ENCODE measurements at places on chromosomes 4 and X. TPM values are rescaled to one million over a fixed set of nuclear protein-coding genes. Genes with fewer than 3 reads are reported as not detected.

DNA sequence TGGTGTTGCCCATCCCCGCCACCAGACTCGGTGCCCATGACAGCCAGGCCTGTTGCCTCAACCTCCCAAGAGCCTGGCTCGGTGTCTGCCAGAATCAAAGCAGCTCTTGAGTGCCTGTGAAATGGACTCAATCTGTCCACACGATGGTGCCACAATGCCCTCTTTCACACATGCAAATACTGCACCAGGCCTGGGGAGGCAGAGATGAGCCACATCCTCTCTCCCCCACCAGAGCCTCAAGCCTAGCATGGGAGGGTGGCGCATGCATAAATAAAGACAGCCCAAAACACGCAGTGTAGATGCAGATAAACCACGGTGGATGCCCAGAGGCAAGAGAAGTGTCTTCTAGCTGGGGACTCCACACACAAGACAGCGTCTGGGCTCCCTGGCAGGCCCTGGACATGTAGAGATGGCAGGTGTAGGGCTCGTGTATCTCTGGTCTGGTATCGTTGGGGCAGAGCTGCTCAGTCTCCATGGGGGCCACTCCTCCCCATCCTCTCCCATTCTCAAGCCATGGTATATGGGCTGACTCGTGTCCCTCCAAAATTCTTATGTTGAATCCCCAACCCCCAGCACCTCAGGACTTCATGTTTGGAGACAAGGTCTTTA lies 65.6 kb downstream of the JAKMIP1 start:
- DNase-seq, result no peak

- DNase-seq, result no peak
Observed at GRCh38 chr4:7240306-7240705, 48.0 kb downstream of the SORCS2 start.

MAGEB2 gene
- 60.3 TPM for total RNA-seq

DNA sequence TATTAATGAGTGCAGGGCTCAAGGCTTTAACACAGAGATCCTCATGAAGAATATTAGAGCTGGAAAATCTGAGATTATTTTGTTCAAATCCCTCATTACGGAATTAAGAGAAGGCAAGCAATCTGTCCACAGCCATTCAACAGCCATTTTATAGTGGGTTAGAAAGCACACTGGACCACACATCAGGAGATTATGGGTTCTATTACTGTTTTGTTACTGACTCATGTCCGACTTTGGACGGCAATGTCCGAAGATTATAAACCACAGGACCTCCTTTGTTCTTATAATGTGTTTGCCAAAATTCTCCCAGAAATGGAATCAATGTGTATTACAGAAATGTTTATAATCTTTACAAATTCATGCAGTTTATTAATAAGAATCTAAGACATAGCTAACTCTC lies 8.1 kb downstream of the LAMTOR3 start:
- no peak for DNase-seq

SYN1 gene
- total RNA-seq, result not detected

GRCh38 chr4:52848254-52848653 lies 13.9 kb upstream of the RASL11B start:
- DNase-seq, result no peak

- no peak for DNase-seq
Observed at GRCh38 chr4:90184560-90184959, 57.4 kb downstream of the CCSER1 start.

GRCh38 chr4:76569706-76570105 lies 134.7 kb downstream of the SHROOM3 start:
- DNase-seq, result no peak

ITM2A gene
- total RNA-seq, result 0.43 TPM

DNA sequence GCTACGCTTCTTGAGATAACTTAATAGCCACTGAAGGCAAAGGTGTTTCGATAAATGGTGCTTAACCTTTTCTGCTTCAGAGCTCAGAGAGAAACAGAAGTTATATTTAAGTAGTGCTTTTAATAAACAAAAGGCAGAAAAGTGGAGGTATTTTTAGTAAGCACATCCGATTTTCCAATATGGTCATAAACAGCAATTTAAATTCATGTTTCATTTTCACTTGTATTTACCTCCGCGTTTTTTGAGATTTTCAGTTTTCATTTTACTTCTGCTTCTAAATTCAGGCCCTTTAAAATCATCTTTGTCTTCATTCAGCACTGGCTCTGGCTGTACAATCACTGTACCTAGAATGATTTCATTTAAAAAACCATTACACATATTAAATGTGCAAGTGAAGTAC lies 92.4 kb downstream of the ATRX start:
- DNase-seq, result no peak

TEC gene
- total RNA-seq, result 2.9 TPM

GRCh38 chr4:148300877-148301276 lies 141.3 kb downstream of the NR3C2 start:
- DNase-seq, result no peak

SSX3 gene
- not detected for total RNA-seq

- DNase-seq, result no peak
Observed at GRCh38 chr4:146428298-146428697, 93.4 kb downstream of the SLC10A7 start.

DNA sequence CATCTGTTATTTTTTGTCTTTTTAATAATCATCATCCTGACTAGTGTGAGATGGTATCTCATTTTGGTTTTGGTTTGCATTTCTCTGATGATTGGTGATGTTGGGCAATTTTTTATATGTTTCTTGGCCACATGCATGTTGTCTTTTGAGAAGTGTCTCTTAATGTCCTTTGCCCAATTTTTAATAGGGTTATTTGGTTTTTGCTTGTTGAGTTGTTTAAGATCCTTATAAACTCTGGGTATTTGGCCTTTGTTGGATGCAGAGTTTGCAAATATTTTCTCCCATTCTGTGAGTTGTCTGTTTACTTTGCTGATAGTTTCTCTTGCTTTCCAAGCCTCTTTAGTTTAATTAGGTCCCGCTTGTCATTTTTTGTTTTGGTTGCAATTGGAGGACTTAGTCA lies 152.1 kb upstream of the MED14 start:
- DNase-seq, result no peak

DNA sequence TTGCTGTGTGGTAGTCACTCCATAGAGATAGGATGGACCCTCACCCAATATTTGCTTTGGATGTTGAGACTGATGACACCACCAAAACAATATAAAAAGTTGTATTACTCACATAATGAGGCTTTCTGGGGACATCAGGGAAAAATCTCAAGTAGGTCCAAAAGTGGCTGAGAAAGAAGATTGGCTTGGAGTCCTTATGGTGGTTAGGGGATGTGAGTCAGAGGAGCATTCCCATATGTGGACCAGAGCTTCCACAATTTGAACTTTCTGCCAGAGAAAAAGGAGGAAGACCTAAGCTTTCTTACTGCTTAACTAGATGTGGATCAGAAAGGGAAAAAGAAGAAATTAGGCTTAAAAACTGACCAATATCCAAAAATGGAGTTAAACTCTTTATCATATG lies 460.5 kb downstream of the SH3BGRL start:
- DNase-seq, result no peak

AIFM1 gene
- 36.3 TPM for total RNA-seq

DNA sequence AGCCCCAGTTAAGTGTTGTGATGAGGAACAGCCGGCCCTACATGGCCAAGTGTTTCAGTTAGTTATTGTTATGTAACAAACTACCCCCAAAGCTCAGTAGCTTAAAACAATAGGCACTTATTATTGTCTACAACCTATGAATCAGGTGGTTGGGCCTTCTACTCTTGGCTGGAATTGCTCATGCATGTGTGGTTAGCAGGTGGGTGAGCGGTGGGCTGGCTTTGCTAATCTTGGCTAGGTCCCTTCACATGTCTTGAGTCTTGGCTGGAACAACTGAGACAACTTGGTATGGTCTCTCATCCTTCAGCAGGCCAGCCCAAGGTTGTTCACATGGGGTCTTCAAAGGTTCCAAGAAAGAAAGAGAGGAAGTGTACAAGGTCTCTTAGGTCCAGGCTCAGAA lies 54.5 kb upstream of the CHRNA9 start:
- no peak for DNase-seq

JCHAIN gene
- total RNA-seq, result not detected

- no peak for DNase-seq
Observed at GRCh38 chr4:162782778-162783525, 383.7 kb downstream of the NAF1 start.

DNA sequence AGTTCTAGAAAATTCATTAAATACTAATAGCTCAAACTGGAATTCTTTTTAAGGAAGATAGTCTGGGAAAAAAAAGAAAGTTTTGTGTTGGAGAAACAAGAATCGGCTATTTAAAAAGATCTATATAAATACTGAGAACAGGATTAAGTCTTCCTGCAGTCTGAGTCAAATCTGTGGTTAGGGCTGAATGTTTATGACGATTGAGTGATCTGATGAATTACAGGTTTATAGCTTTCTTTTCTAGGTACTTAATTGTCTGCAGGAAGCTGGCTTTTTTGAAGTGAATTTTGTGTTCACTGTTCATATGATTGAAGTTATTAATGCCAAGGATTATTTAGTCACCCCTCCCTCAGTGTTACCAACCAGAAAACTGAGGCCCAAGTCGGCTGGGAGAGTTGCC lies 42.2 kb downstream of the TLL1 start:
- DNase-seq, result no peak

- no peak for DNase-seq
Observed at GRCh38 chrX:13985697-13986435, 43.8 kb downstream of the GEMIN8 start.

- DNase-seq, result no peak
Observed at GRCh38 chrX:138853936-138854335, 142.4 kb upstream of the FGF13 start.

DNA sequence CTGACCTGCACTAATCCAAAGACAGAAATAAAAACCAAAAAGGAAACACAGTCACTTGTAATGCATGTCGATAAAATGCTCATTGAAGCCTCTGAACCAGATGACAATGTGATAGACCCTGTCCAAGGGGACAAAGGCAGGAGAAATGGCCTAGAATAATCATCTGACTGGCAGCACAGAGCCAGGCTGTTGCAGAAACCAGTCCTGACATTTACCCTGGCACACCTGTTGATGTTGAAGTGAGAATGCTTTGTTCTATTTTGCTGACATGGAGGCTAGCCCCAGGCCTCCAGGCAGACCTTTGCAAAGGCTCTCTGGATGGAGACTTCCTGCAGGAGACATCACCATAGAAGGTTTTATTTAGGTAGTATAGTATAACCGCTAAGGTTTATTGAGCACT lies 41.0 kb downstream of the TFDP3 start:
- DNase-seq, result no peak

DNA sequence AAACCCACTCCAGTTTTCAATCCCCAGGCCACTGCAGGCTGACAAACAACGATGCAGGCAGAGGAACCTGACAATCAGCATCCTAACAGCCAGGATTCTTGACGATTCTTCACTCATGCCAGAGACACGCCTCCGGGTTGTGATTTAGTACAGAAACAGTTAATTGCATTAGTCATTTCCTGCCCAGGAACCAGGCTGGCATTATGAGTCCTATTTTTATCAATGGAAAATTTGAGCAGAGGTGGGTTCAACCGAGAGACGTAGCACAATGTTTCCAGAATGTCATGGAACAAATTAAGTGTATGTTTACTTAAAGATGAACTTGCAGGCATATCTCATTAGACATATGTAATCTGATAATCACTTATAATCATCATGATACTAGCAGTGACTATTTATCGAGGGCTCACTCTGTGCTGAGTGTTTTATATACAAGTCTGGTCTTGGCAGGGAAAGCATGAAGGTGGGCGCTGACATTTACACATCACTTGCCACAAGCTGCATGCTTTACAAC lies 159.7 kb downstream of the NSUN7 start:
- no peak for DNase-seq

GRCh38 chr4:30920043-30920442 lies 199.9 kb downstream of the PCDH7 start:
- DNase-seq, result no peak

SH2D1A gene
- total RNA-seq, result not detected

DNA sequence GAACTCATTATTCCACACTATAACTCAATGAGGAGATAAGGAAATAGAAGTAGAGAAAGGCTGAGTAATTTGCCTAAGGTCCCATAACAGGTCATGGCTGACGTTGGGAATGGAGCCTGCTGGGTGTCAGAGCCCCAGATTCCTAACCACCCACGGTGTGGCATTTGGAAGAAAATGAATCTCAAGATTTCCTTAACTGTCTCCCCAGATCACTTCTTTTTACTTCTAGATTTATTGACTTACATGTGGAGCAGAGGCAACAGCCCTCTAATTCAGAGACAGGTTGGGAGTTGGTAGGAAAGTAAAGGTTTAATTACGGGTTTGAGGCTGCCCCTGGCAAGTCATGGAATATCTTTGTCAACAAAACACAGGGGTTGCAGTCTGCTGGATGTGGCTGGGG lies 134.0 kb downstream of the ARHGAP10 start:
- DNase-seq, result no peak

DNA sequence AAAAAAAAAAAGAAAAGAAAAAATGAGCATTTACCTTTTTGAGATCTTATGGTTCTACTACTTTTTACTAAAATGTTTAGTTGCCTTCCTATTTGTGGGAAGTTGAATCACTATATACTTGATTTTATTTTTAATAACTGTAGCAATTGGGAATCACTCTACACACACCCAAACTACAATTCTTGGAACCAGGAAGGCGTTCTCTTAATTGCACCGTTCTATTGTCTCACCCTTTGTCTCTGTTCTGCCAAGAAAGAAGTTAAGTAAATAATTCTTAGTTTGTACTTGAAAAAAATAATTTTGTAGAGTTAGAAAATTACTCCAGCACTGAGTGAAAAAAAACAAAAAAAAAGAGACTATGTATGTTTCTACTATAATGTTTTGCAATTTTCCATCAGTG lies 62.7 kb downstream of the ATOH1 start:
- no peak for DNase-seq

DNA sequence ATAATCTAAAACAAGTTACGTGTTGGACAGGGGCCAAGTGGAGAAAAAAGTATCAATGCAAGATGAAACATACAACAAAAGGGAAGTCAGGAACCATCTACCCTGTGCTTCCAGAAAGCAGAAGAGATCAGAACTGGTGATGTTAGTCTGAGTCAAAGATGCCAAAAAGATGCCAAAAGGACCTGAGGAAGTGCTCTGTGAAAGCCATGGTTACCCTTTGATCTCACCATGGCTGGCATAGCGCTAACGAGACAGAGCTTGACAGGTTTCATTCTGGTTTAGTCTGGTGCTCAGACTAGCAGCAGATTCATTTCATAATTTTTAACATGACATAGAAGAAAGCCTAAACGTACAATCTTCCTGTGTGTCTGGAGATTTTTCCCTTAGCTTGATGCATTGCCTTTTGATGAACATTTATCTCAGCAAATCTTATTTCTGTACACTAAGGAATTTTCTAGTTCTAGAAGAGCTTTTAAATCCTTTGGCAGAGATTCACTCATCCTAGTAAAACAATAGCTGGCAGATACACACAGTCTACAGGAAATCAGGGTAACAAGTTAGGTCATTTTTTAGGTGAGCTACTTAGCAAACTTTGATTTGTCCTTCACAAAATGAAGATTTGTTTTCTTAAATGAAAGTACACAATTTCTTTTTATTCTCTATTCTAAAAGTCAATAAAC lies 87.7 kb downstream of the COL25A1 start:
- no peak for DNase-seq

GRCh38 chr4:87262886-87263285 lies 42.5 kb upstream of the KLHL8 start:
- no peak for DNase-seq
